ENCODE measurements at places on chromosomes 2 and 18.
A peak's percentile ranks its signal among the peaks of the same experiment; 100 is the strongest.

- DNase-seq = peak; percentile 4
Measured at GRCh38 chr2:159362816-159363251, 76.3 kb upstream of the WDSUB1 start.

- DNase-seq = no peak
Measured at GRCh38 chr2:142693171-142693950, 184.1 kb upstream of the KYNU start.

DNA sequence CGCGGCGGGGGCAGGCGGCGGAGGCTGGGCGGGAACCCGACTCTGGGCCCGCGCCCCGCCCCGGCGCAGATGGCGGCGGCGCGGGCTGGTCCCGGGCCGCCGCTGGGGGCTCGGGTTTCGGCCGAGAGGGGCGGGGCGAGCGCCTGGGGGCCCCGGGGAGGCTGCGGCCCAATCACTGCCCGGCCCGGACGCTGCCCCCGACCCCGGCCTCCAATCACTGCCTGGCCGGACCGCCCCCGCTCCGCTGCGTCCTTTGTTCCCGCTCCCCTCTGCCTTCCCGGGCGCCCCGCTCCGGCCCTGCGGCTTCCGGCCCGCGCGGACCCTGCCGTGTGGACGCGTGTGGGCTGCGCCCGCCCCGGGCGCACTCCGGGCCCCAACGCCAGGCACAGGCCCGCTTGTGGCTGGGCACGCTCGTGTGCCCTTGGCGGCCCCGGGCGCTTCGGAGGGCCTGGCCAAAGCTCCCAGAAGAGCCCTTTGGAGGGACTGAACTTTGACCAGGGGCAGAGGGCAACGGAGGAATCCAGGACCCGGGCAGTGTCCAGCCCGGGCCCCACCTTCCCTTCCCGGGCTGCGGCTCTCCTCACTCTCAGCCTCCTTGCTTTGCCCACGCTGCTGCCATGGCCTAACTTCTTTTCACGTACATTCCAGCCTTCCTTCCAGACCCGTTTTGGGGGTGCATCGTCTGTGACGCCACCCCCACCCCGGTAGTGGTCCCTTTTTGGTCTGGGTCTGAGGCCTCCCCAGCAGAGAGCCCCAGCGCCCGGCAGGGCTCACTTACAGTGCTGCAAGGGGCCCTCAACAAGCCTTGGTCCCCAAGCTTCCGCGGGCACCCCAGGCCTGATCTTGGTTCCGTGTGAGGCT lies 27.1 kb upstream of the PTMA start:
- DNase-seq = peak; percentile 58

DNA sequence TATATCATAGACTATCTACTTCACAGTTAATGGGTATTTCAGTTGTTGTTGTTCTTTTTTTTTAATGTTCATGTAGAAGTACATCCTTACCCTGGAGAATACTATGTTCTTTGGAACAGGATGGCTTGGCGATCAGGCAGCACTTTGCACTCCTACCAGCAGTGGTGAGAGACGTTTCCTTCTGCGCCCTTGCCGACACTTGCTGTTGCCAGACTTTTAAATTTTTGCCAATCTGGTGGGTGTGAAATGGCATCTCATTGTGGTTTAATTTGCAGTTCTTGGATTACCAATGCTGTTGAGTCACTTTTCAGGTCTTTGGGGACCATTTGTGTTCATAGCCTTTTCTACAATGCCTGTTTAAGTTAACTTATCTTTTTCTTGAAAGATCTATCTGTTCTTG lies 197.3 kb downstream of the SH3RF3 start:
- no peak for DNase-seq

DNA sequence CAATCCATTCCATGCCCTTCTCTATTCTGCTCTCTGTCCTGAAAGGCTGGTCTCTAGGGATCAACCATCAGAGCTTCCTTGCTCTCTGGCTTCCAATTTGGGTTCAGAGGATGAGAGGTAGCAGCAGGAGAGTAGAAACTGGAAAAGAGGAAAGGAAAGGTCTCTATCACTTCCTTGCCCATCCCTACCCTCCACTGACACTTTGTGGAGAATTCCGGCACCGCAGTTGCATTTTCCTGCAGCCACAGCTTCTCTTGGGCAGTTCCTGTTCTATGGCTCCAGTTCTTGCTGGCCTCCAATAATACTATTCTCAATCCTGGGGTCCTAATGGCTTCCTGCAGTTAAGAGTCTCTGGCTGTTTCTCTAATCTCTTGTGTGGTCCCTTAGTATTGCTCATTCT lies 13.3 kb upstream of the IMPACT start:
- no peak for DNase-seq

DNA sequence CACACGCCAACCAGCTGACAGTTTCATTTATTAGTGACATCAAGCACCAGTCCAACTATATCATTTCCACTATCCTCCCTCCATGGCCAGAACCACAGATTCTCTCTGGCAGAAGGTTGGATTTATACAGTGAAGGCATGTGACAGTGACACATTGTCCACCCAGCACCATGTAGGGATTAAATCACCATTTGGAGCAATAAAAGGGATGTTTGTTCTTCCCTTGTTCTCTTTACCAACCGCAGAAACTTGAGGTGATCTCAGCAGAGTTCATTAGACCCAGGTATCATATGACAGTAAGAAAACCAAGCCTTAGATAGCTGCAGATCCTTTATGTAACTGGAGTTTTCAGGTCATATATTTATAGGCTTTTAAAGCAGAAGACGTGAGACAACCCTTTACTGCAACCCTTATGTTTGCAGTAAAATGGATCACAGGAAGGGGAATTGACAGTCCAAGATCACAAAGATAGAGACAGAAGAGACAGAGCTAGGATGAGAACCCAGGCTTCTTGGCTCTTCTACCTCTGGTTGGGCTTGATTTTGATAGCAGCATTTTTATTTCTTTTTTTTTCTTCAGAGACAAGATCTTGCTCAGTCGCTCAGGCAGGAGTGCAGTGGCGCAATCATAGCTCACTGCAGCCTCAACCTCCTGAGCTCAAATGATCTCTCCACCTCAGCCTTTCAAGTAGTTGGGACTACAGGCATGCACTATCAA lies 80.1 kb downstream of the XDH start:
- DNase-seq = no peak

DNA sequence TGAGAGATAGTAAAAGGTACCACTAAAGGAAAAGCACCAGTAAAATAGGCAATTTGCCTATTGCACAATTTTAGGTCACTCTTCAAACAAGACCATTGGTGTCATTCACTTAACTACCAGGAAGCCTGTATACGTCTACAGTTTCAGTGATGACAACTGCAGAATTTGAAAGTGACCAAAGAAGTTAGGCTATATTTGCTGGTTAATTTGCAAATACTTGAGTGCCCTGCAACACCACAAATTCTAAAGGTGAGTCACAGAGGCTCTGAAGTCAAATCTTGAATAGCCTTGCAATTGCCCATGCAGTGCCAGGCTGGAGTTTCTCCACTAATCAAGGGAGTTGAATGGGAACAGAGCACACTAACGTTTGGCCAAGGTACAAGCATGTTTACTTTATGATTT lies 128.7 kb upstream of the CCDC68 start:
- no peak for DNase-seq

DNA sequence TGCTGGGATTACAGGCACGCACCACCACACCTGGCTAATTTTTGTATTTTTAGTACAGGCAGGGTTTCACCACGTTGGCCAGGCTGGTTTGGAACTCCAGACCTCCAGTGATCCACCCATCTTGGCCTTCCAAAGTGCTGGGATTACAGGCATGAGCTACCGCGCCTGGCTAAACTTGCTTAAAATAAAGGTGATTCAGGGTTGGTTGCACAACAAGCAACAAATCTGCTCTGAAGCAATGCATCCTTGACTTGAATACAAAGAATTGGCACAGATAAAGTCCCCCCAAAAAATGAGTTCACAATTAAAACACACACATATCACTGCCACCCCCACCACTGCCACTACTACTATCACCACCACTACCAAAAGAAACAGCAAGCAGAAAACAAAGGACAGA lies 34.9 kb downstream of the CCDC88A start:
- no peak for DNase-seq

- peak; percentile 76 for DNase-seq
Measured at GRCh38 chr2:110116033-110116710, 550 bp upstream of the MALL start.

DNA sequence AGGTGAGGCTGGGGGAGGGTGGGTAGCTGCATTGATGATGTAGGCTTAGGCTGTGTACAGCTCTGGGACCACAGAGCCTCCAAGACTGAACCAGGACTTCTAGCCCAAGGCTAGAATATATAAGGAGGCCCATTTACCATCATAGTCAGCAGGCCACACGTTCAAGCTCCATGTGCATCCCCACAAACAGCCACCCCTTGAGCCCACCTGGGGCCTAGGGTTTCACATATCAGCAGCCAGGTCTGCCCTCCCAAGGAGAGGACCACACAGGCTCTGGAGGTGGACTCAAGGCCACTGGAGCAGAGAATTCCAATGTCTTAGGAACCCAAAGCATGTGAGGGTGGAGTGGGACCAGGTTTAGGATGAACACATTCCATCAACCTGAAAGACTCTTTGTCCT lies 230.5 kb downstream of the TTC32 start:
- DNase-seq = no peak

DNA sequence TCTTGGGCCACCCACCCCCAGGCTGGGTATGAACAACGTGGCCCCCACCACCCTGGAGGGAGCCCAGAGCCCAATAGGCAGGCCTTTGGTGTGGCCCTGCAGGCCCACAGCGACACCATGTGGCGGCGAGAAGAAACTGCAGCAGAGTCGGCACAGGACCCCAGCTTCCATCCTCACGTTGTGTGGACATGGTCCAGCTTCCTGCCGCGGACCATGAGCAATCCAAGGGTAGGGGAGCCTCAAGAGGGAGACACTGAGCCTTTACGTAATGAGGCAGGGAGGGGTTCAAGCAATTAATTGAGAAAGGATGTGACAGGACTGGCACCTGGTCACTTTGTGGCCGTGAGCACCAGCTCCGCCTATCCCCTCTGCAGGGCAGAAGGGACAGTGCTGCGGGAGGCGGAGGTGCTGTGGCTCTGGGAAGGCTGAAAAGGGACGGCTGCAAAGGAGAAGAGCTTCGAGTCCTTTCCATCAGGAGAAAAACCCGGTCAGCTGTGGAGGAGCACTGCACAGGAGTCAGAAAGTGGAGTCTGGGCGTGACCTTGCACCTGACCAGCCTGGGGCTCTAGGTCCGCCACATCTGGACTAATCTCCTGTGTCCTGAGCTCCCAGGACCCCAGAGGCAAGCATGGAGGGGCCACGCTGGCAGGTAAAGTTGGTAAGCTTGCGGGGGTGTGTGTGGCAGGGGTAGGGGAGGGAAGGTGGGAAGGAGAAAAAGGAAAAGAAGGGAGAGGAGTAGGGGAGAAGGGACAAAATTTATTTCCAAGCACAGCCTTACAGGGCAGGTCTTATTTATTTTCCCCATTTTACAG lies 44.9 kb downstream of the TMEM37 start:
- DNase-seq = no peak

GRCh38 chr2:54047091-54047490 lies 68.3 kb upstream of the ACYP2 start:
- DNase-seq = no peak

- no peak for DNase-seq
Measured at GRCh38 chr18:45316127-45316526, 299.1 kb upstream of the SLC14A2 start.

GRCh38 chr18:27964811-27965210 lies 212.1 kb downstream of the CDH2 start:
- no peak for DNase-seq

DNA sequence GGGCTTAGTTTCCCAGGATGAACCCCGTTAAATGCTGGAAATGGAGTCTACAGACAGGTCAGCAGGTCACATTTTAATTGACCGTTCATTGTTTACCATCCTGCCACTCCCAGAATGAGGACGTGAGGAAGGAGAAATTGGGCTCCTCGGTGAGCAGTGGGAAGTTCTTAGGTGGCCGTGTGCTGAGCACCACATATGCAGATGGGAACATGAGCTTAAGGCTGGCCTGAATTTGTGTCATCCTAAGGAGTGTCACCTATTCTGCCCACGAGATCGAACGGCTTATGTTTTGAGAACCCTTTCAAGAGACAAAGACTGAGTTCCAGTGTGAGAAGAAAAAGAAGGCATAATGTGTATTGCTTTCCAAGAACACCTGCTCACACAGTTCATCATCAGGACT lies 234.4 kb upstream of the PXDN start:
- no peak for DNase-seq

DNA sequence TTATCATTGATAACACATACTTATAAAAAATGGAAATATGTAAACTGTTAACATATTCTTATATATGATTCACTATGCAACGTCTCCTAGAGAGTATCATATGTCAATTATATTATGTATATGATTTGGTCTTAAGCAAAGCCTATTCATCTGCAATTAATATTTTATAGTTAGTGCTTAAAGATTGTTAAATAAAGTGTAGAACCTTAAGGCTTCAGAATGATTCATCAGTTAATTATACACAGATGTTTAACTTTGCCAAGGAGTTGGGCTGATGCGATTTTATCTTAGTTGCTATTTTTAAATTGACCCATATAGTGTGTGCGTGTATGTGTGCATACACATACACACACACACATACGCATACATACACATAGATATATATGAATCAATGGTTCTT lies 323.1 kb downstream of the RBM43 start:
- no peak for DNase-seq

DNA sequence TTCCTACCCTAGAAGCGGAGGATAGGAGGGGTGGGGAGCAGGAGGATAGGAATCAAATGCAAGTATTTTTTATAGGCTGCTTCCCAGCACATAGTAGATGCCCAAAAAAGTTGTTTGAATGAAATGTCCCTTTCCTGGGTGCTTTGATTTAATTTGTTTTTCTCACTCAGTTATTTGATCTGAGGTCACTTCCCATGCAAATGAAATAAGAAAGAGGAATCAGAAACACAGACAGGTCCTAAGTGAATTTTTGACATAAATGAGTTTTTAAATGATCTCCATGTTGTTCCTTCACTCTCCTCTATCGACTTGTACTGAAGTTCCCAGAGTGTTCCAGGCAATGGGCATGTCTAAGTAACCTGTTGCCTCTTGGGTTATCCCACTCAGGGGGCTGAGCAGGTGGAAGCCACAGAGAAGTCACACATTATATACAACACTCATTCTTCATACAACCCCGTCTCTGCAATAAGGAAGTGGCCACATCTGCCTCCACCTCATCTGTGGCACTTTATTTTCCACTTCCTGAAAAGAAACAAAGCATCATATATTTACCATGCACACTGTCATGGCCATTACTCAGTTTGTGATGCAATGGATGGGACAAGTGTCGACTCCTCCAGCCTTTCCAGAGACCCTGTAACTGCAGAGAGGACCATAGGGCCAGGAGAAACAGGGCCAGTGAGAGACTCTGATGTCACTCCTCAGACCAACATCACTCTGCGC lies 81.9 kb upstream of the ZNF397 start:
- DNase-seq = no peak

DNA sequence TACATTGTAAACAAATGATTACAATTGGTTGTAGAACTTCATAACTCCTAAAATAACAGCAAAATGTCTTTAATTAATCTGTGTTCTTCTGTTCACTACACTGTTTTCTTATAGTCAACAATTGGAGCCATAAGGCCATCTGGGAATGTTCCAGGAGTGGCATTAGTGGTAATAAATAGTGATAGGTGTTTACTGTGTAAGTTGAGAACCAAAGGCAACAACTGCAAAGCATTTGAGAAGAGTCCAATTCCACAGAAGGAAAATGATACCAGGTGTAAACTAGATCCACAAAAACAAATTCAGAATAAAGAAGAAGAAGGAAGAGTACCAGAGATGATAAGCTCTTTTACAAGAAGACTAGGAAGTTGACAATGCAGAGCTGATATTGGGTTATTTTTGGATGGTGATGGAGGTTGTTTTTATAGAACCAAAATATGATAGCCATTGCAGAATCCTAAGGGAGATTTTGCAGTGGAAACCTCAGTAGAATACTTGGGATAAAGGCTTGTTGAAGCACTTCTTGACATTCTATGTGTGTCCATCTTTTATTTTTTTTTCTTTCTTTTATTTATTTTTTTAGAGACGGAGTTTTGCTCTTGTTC lies 52.9 kb downstream of the ANTXR1 start:
- DNase-seq = no peak
